ENCODE measurements at places on chromosomes 2 and 18.

GRCh38 chr2:47260971-47261370 is 105.9 kb upstream of the STPG4 start:
- DNase-seq, result no peak

DNA sequence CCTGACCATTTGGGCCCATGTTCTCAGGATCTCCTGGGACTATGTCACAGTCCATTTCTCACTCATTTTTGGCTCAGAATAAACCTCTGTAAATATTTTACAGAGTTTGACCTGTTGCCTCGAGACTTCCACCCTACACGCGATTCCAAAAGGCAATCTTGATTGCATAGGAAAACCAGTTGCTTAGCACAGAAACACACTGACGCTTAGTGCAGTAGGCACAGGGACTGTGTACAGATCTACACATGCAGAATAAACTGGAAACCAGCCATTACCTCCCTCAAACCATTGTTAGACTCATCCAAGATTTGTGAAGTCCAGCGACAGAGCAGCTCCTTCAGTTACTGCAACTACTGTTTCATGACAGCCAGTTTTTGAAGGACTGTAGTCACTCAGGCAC is 73.0 kb downstream of the NCKAP5 start:
- no peak for DNase-seq

DNA sequence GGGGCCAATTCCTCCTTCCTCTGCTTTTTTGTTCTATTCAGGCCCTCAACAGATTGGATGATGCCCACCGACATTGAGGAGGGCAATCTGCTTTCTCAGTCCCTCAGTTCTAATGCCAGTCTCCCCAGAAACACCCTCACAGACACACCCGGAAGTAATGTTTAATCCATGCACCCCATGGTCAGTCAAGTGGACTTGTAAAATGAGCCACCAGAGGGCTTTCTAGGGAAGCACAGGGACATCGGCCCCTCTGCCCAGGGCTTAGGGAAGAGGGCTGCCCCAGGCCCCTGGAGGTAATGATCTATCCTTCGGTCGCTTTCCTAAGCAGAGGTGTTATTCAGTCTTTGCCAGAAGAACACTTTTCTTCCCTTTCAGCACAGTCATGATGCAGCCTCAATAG is 107.4 kb downstream of the PDCL3 start:
- DNase-seq, result no peak

- no peak for DNase-seq
These were observed 17.3 kb downstream of the OTOF start for GRCh38 chr2:26460613-26461031.

GRCh38 chr2:13115643-13116042 is 398.9 kb downstream of the TRIB2 start:
- no peak for DNase-seq

GRCh38 chr18:74828200-74828599 is 230.5 kb downstream of the ZNF407 start:
- DNase-seq, result no peak

DNA sequence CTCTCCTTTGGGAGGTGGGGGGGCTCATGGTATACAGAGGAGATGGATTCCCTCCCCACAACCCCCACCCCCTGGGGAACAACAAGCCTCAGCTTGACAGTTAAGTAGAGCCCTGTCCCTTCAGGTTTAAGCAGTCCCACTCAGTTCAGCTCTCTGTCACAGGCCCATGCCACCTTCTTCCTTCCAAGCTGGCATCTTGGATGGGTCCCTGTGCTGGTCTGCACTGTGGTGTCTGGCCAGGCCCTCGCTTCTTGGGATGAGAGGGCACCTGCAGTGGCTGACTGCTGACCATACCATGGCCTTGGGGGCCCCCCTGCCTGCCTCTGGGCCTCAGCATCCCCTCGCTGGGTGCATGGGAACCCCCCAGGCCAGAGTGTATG is 20.4 kb upstream of the GPR17 start:
- no peak for DNase-seq

DNA sequence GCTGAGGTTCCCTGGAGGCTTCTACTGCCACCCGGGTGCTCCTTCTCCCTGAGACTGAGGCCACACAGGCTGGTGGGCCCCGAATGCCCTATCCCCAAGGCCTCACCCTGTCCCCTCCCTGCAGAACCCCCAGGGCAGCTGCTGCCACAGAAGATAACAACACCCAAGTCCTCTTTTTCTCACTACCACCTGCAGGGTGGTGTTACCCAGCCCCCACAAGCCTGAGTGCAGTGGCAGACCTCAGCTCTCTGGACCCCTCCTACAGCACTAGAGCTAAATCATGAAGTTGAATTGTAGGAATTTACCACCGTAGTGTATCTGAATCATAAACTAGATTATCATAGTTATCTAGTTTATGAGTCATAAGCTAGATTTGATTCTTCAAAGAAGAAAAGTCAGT is 7.3 kb upstream of the CENPA start:
- DNase-seq, result no peak

- DNase-seq, result no peak
These were observed 1.5 kb downstream of the ACTR3 start for GRCh38 chr2:113891265-113891959.

- DNase-seq, result no peak
These were observed 126.3 kb upstream of the OSR1 start for GRCh38 chr2:19484736-19485135.

DNA sequence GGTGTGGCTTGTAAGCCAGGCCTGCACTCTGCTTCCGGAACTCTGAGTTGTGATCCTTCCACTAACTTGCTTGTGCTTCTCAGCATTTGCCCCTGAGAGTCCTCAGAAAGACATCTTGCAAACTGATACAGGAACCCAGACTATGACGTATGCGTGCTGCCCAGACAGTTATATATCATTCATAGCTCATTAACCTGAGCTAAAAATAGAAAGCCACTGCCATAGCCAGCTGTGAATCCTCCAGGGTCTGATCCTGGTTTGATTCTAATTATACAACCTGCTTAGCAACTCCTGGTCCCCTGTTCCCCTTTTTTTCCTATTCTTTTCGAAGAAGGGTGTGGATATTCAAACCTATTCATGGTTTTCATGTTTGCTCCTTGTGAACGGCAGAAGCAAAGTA is 63.7 kb downstream of the MARCHF4 start:
- DNase-seq, result no peak

DNA sequence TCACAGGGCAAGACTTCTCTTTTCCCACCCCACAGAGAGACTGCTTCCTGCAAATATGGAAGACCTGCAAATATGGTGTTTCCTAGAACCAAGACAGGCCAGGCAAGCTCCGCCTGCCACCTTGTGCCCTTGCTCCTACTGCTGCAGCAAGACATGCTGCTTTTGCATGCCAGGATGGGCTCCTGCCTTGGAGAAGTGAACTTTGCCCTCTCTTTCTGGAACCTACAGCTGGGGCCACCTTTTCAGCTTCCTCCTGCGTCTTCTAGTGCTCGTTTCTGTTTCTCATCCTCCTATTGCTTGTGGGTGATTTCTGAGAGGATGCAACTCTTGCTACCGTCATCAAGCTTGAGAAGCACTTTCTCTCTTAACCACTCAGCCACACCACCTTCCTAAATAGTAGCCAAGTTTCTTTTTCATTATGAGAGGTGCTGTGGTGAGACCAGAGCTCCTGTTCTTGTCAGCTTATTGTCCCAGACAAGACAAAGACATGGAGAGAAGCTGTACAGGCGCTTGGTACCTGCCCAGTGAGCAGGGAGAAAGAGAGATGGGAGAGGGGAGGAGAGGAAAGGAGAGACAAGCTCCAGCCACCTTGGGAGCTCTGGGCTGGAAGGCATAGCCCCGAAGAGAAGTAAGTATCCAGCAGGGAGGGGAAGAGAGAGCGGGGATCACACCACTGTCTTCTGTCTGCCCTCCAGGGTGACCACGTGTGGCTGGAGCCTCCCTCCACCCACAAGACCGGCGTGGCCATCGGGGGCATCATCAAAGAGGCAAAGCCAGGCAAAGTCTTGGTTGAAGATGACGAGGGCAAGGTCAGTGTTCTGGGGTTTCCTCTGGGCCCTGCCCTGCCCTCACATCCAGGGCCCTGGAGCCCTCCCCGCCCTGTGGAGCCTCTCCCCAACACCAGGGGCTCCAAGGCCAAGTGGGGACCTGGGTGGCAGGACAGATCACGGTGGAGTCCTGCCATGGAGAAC is 28.3 kb downstream of the MYO7B start:
- no peak for DNase-seq

- no peak for DNase-seq
These were observed 26.0 kb downstream of the REL start for GRCh38 chr2:60907329-60907728.

GRCh38 chr2:129828792-129829191 is 150.7 kb upstream of the RAB6C start:
- DNase-seq, result no peak

DNA sequence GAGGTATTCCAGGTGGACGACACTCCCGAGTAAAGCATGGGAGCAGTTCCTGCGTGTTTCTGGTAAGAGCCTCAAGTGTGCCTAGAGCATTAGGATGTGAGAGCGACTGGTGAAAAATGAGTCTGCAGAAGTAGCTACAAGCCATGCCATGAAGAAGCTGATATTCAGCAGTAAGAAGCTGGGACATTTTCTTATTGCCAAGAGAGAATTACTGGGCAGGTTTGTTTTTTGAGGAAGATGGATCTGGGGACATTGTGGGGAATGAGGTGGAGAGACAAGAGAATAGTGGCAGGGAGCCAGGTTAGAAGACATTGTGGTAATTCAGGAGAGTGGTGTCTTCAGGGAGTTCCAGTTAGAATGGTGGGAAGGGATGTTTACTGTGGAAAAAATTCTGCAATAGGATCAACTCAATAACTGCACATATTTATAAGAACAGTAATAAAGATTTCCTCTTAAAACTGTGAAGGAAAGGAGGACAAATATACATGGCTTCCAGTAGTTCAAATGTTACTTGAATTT is 38.2 kb downstream of the CRIM1 start:
- DNase-seq, result no peak

DNA sequence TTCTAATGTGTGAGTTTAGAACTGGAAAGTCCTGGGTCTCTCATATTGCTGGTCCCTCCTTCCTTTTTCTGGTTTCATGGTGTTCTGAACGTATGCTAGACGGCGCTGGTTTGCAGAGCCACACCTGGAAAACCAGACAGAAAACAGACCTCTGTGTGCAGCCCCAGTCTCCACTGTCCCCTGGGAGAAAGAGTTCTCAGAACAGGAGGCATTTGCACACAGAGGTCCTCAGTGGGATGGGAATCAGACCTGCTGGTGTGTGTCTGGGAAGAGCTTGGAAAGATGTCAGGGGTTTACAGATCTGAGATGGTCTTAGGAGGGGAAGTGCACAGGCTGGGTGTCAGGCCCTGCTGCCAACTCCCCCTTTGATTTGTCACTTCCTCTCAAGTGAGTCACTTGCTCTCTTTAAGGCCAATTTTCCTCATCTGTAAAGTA is 14.9 kb upstream of the MBP start:
- no peak for DNase-seq

DNA sequence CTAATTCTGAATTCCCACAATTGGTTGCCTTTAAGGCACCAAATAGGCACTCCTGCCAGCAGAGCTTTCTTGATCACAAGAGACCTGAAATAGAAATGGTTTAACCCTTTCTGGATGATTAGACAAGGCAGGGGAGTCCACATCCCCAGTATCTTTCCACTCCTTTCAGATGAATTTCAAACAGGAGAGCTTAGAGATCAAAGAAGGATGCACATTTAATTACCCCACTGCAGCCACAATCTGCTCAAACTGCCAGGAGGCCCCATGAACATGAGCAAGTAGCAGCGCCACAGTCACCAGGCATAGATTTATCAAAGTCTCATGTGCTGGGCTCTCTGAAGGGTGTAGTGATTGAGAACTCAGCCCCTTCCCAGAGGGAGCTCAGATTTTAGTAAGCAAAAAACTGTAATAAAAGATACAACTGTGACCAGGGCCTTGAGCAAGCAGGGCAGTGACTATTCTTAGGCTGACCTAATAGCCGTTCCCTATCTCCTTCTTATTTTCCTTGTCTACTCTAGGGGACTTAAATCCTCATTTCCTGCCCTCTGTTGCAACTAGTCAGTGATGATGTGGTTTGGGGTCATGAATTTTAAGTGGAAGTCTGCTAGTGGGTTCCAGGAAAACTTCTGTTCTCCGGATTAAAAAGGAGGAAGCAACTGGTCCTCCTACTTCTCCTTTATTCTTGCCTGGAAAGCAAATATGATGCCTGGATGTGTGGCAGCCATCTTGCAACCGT is 53.7 kb downstream of the SLC4A3 start:
- no peak for DNase-seq

DNA sequence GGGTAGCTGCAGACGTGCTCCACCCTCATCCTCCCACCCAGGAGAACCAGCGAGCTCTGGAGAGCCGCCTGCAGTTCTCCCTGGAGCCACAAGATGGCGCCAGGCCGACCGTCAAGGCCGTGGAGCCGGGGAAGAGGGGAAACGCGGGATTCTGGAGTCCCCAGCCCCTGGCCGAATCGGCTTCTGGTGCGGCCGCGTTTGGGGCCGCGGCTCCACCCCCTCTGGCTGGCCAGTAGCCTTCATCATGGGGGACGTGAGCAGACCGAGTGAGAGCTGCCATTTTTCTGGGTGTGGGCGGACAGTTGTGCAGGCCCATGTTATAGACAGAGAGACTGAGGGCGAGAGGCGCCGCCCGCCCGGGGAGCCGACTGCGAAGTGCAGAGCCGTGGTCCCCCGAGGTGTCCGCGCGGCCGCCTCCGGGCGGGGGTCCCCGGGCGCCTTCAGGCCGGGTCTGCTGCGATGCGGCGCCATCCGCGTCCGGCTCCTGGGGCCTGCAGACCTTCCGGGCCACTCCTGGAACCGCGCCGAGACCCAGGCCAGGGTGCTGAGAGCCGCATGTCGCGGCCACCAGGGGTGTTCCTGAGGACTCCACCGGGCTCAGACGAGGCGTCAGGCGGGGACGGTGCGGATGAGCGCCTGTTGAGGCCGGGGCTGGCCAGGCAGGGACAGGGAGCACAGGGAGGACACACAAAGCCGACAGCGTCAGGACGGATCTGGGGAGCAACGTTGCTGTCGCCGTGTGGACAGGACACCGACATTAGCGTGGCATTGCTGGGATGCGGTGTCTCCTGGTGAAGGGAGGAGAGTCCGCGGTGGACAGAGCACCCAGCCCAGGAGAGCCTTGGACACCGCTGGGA is 418.2 kb upstream of the HS6ST1 start:
- DNase-seq, result peak; percentile 38

DNA sequence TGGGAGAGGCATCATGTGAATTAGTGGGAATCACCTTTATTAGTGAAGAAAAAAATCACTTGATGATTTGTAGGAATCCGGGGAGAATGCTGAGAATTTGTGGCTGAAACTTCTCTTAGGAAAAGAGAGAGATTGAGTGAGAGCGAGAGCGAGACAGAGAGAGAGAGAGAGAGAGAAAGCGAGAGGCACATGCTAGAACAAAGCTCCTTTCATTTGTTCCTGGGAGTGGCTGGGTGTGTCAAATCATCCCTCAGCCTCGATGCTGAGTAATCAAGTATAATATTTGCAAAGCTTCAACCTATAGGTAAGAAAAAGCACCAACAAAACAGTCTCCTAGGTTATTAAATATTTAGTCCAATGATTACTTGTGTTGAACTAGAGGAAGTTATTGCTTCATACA is 4.4 kb upstream of the SERPINB5 start:
- DNase-seq, result no peak

DNA sequence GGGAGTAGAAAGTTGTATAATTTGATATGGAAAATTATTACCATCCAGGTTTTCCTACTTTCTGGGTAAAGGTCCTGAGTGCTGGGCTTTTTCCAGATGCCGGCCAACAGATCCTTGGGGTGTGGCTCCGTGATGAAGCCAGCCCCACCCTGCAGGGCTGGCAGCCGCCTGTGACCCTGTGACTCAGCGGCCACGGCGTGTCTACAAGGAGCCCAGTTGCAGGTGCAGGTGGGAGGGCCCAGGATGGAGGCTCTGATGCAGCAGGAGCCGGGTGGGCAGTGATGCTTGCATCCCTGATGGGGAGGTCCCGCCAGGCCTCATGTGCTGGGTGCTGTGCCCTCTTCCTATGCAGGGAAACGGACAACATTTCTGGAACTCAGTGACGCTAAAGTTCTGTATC is 96.0 kb upstream of the ALKAL2 start:
- no peak for DNase-seq

- DNase-seq, result no peak
These were observed 53.2 kb upstream of the CYRIA start for GRCh38 chr2:16718576-16719484.
